ENCODE measurements at places on chromosomes 3 and 15. TPM values are rescaled to one million over a fixed set of nuclear protein-coding genes. Genes with fewer than 3 reads are reported as not detected.

The NRG4 gene
- total RNA-seq: 0.49 TPM

The HDC gene
- 0.34 TPM for total RNA-seq

The ANKDD1A gene
- total RNA-seq: 0.29 TPM

DNA sequence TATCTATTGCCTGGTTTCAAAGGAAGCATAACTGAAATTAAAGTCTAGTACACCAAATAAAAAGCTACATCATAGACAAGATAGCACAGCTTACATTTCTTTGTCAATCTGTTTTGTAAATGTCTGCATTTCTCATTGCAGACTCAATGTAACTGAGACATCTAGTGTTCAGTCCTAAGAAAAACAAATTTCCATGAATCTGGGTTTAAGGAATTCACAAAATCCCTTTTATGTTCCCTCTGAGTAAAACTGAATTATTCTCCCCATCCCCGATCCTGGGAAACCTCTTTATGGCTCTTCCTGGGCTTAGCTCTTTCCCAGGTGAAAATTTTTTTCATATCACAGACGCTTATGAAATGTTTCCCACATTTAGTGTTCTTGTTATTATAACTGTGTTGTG, 21.6 kb upstream of the RASA2 start:
- DNase-seq: no peak

GRCh38 chr3:14300721-14301399, 101.5 kb upstream of the SLC6A6 start:
- DNase-seq: no peak
